Uterus (tissue), 4 donors: ENCODE measurements at places on chromosomes 2 and 18.

DNA sequence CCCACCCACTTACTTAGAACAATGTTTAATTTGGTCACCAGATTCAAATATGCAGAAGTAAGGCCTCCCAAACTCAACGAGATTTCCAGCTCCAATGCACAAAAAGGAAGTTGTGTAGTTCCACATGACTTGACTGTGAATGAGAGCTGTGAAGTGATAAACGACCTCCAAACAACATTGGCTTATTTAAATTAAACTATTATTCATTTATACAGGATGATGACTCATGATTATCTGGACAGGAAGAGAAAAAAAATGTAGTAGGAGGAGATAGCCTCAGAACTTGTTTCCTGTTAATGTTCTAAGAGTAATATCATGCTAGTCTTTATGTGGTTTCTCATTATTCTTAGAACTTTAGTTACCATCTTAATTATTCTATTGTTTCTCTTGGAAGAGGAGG lies 237.3 kb downstream of the C1D start:
- DNase-seq = no peak

- peak; percentile 44 for DNase-seq
Measured at GRCh38 chr2:28232295-28232694, 160.4 kb upstream of the FOSL2 start.

- no peak for DNase-seq
Measured at GRCh38 chr18:63836456-63836855, 51.0 kb upstream of the SERPINB2 start.

DNA sequence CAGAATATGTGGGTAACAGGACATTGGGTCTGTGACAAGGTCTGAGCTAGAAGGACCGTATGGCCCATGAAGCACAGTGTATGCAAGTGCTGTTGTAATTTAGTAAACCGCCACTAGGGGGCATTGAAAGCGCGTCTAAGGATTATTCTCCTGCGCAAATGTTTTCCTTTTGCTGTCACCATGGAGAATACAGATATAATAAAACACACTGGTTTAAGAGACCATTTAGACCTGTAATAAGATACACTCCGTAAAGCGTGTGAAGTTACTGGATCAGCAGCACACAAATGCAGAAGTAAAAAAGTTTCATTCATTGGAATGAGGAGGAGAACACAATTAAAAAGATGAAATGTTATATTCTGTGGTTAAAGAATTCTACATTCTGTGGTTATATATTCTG lies 272.4 kb downstream of the AGAP1 start:
- peak; percentile 68 for DNase-seq

DNA sequence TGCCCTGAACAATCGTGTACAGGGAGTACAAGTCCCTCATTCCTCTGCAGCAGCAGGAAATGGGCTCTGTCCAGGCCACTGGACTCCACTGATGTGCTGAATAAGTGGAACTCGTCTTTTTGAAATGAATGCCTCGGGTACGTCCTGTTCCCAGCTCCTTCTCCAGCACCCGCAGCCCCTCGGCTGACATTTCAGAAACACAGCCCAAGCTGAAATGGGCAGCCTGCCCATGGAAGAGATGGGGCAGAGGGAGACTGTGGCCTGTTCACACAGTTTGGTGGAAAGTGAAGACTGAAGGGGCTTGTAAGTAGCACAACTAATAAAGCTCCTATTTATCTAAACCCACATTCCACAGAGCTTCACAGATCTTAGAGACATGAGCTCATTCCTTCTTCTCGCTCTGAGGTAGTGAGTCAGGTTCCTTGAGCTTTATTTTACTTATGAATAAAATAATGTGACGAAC lies 498.6 kb downstream of the TXNL1 start:
- DNase-seq = peak; percentile 62

- no peak for DNase-seq
Measured at GRCh38 chr2:213710164-213710563, 425.9 kb downstream of the SPAG16 start.

DNA sequence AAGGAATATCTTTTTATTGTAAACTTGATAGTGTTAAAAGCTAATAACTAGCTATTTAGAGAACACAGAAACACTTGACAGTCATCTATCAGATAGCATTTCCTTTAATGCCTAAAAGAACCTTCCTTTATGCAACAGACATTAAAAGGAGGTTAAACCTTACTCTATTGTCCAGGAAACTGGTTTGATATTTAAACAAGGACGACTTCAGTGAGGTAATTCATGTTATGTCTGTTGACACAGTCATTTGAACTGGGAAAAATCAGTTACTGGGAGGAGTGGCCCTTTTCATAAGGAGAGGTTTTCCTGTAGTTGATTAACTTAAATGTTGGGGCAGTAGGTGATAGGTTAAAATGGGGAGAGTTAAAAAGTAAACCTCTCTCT lies 6.7 kb downstream of the TGIF1 start:
- DNase-seq = no peak

- DNase-seq = no peak
Measured at GRCh38 chr2:172095905-172096625, 6.6 kb downstream of the DLX2 start.

- DNase-seq = no peak
Measured at GRCh38 chr2:1353124-1353523, 60.1 kb upstream of the TPO start.

- no peak for DNase-seq
Measured at GRCh38 chr18:59940068-59940467, 40.3 kb downstream of the PMAIP1 start.

- no peak for DNase-seq
Measured at GRCh38 chr2:63721082-63721424, 120.6 kb upstream of the UGP2 start.

DNA sequence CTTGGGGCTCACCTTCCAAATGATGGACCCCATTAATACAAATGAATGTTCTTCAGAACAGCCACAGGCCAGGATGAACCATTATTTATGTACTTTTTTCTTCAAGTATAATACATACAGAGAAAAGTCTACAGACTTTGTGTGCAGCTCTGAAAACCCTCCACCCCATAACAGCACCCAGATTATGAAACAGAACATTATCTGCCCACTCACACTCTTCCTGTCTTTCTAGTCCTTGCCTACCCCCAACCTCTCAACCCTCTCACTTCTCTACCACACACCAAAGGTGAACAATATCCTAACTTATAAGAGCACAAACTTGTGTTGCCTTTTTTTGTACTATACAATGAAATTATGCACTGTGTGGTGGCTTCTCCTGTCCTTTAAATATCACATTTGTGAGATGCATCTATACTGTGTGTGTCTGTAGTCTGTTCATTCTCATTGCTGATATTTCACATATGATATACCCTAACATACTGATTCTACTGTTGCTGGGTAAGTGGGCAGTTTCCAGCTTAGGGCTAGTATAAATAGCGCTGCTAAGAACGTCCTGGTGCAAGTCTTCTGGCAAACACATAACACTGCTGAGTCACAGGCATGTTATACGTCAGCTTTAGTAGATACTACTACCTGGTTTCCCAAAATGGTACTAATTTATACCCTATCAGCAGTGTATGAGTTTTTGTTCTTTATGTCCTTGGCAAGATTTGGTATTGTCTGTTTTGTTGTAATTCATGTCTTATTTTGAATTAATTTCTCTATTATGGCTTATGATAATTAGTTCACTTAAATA lies 1.0 kb upstream of the NPHP1 start:
- no peak for DNase-seq

DNA sequence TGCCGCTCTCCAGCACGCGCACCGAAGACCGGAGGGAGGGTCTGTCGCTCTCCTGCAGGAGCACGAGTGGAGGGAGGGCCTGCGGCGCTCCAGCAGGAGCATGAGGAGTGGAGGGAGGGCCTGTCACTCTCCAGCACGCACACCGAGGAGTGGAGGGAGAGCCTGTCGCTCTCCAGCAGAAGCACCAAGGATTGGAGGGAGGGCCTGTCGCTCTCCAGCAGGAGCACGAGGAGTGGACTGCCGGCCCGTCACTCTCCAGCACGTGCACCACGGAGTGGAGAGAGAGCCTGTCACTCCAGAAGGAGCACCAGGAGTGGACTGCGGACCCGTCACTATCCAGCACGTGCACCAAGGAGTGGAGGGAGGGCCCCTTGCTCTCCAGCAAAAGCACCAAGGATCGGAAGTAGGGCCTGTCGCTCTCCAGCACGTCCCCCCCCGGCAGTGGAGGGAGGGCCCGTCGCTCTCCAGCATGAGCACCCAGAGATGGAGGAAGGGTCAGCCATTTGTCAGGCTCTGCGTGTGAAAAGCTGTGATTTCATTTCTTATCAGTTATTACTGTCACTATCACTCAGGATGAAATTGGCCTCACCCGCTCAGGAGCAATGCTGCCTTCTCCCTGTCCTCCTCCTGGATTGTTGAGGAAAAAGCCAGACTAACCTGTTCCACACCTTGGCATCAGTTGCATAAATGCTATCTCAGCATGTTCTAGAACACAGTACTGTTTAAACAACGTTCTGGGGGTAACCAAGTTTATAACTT lies 35.9 kb downstream of the ADI1 start:
- DNase-seq = peak; percentile 49

DNA sequence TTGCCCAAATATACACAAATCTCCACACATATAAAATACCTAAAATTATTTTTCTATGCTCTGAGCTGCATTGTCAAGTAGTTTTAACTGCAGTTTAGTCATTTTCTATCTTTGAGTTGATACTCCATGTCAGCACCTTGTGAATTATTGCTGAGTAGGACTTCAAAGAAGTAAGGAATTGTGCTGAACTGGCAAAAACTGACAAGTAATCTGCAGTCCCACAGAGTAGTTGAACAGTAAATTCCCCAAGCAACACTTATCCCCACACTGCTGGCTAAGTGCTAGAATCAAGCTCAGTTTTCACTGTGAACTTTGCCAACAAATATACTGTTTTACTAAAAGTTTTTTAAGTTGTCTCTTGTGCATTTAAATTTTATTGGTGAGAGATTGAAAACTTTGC lies 141.8 kb upstream of the ST6GAL2 start:
- DNase-seq = no peak

GRCh38 chr2:187594801-187595200 lies 40.6 kb upstream of the TFPI start:
- DNase-seq = no peak

DNA sequence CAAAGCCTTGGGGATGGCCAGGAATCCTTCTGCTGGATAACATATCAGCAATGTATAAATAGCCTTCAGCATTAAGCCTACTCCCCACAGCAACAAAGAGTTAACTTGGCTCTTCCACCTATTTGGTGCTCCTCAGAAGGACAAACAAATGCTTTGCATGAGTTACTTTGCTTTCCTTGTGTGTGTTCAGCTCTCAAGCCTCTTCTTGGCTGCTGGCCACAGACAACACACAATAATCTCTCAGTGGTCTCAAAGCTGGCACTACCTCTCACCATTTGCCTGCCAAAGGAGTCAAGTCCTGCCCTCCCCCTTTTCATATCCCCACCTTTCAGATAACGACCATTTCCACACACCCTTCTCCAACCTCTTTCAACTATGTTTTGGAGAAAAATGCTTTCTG lies 17.5 kb downstream of the FTCDNL1 start:
- no peak for DNase-seq

DNA sequence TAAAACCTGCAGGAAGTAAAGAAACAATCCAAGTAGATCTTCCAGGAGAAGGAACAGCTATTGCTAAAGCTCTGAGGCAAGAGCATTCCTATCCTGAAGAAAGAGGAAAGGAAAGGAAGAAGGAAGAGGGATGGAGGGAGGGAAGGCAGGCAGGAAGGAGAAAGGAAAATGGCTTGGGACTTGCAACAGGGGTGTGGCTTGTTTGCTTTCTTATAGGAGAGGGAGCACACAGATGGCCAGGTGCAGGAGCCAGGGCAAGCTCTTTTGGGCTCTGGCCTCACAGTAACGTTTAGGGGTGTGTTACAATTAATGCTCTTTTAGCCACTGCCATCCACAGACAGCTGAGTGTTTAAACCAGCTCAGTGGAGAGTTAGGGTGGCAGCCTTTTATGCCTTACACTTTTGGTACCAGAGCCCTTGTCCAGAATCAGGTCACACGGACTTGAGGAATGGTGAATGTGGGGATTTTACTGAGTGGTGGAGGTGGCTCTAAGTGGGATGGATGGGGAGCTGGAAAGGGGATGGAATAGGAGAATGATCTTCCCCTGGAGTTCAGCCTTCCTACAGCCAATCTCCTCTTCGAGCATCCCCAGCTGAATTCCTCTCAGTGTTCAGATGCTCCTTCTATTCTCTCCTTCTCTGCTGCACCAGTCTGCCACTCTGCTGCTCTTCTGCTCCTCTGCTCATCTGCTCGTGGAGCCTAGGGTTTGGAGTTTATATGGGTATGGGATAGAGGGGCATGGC lies 108.7 kb upstream of the SLC39A10 start:
- no peak for DNase-seq

DNA sequence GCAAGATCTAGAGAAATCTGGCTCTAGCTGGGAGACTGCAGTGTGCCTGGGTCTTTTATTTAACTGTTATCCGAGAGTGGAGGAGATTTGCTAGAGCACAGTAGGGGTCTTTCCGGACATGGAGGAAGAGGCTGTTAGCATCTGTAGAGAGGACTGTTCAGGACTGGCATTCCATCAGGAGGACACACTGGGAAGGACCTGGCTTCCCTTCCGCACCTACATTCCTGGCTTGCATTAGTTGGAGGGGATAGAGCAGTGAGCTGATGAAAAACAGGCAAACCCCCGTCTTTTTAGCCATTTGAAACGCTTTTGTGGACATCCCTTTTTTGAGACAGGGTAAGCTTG lies 874 bp upstream of the PIEZO2 start:
- DNase-seq = no peak

- DNase-seq = no peak
Measured at GRCh38 chr2:119264781-119265692, 41.4 kb downstream of the STEAP3 start.

- DNase-seq = no peak
Measured at GRCh38 chr18:11587846-11588245, 21.6 kb upstream of the SLC35G4 start.

- no peak for DNase-seq
Measured at GRCh38 chr2:64655873-64656272, 2.2 kb upstream of the SERTAD2 start.

GRCh38 chr18:79949697-79950487 lies 1.6 kb downstream of the SLC66A2 start:
- no peak for DNase-seq

DNA sequence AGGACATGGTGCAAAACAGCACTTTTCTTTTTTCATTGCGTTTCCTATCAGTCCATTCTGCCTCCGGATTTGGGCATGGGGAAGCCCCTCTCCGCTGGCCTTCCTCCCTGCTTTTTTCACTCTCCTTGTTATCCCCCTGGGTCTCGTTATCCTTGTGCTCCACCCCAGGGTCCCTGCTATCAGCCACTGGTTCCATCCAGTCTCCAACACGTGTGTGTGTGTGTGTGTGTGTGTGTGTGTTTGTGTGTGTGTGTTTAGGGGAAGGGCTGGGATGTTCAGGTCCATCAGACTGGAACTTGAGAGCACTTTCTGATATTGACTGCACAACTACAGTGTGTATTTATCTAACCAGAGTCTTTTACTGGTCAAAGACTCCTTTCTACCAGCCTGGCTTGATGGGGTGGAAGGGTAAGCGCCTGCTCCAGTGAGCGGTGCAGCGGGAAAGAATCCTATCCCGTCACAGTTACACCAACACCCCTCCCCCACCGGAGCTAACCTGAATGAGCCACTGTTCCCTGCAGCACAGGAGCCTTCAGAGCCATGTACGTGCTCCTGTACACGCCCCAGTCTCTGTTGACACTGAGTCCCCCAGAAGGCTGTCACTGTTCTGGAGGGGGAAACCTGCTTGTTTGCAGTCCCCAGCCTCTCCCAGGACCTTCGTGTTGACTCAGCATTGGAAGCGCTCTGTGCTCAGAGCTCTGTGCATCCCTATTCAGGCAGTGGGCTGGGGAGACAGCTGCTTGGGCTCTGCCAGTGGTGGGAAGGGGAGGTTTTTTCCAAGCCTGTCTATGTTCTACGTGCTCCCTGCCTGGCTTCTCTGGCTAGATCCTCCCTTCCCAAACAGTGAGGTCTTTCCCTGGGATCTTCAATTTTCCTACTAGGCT lies 4.6 kb downstream of the INHA start:
- no peak for DNase-seq

GRCh38 chr2:37718515-37719161 lies 47.2 kb upstream of the CDC42EP3 start:
- no peak for DNase-seq
